Activated CD4-positive, alpha-beta memory T cell treated with anti-CD3 and anti-CD28 coated beads, Interleukin-2, amount 10 ng/mL, durations not matched to agents 7 days and 5 days (primary cell): ENCODE measurements at places on chromosomes 4 and X. TPM values are rescaled to one million over a fixed set of nuclear protein-coding genes. Genes with fewer than 3 reads are reported as not detected.

Gene RASL11B
- total RNA-seq, result 0.25 TPM

Gene CFAP97
- total RNA-seq, result 31.9 TPM

Gene ART3
- 0.95 TPM for total RNA-seq

- DNase-seq, result no peak
Measured at GRCh38 chrX:2549876-2550275, 49.1 kb upstream of the DHRSX start.

DNA sequence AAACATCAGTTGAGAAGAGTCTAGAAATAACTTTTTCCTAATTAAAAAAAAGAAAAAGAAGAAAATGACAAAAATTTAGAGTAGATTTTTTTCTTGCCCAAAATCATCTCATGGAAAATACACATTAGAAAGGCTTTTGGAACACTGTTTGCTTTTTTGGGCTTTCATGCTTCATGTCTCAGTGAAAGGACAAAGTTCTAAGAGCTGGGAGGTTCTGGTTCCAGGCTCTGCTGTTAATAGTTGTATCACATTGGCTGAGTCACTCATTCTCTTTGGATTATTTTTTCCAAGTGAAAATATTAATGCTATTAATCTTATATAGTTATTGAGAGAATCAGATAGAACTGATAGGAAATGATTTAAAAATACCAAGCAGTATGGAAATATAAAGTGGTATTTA, 32.9 kb upstream of the ETNPPL start:
- DNase-seq, result no peak

- DNase-seq, result no peak
Measured at GRCh38 chr4:55138367-55138766, 13.0 kb upstream of the KDR start.

DNA sequence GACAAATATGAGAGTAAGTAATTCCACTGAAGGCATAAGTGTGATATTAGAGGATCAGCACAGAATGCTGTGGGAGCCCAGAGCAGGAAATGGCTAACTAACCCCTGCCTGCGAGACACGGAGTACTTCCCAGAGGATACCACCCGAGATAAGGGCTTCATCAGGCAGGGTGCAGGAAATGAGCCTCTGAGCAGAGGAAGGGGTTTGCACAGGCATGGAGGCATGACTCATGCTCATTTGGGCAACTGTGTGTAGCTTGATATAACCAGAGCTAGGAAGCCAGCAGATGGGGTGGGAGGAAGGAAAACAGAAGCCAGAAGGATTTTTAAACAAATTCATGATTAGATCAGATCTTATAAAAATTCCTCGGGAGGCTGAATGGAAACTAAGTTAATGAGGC, 70.0 kb upstream of the TSPAN5 start:
- DNase-seq, result no peak

DNA sequence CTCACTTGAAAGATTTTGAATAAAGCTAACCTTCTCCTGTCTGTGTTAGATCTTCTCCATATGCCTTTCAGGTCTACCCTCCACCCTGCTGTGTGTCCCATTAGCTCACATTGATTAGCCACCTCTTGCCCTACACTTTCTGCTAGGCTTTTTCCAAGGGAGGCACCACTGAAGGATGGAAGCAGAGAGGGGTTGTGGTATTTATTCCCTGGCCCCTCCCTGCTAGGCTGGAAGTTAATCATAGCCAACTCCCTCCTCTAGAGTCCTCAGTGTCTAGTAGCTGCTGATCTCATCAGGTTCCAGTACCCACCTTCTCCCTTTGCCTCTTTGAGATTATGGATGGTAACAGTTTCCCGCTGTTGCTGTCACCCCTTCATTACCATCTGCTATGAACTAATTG, 8.9 kb upstream of the SMIM43 start:
- no peak for DNase-seq

GRCh38 chrX:151741606-151742005, 7.1 kb downstream of the CNGA2 start:
- DNase-seq, result no peak
